ENCODE measurements at places on chromosomes 1 and 21.

- no peak for DNase-seq
Measured at GRCh38 chr1:204723131-204723787, 37.7 kb upstream of the LRRN2 start.

DNA sequence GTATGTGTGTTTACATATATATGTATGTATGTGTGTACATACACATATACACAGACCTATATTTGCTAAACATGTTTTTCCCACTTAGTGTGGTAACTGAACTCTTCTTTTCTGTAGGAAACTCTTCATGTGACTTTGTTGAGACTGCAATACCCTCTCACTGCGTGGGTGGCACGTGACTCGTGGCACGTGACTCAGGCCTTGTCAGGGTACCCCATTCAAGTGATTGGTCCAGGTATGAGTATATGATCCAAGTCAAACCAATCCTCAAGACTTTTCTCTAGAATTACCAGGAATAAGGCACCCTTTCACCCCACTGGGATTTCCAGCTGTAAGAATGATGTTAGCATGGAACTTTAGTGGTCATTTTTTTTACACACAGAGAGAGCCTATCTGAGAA lies 149.2 kb upstream of the KCNK2 start:
- no peak for DNase-seq

- no peak for DNase-seq
Measured at GRCh38 chr1:33086384-33086850, 5.5 kb downstream of the AZIN2 start.

DNA sequence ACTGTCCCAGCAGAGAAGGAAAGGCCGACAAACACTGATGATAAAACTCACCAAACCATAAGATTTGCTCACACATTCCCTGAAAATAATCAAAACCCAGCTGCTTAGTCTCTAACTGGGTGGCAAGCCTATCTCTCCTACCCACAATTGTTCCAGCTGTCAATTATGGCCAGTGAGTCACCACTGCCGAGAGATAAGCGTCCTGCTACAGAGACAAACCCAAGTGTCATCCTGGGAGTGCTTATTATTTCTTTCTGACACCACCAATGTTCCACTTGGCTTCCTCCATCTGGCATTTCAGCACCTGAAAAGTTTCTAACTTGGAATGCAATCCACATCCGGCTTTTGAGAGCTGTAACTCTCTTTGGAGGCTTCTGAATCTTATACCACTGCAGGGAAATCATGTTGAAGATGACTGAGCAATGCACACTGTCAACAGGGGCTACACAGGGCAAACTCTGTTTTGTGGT lies 51.5 kb upstream of the VAV3 start:
- DNase-seq: no peak

- no peak for DNase-seq
Measured at GRCh38 chr1:221605569-221605968, 136.3 kb downstream of the DUSP10 start.

DNA sequence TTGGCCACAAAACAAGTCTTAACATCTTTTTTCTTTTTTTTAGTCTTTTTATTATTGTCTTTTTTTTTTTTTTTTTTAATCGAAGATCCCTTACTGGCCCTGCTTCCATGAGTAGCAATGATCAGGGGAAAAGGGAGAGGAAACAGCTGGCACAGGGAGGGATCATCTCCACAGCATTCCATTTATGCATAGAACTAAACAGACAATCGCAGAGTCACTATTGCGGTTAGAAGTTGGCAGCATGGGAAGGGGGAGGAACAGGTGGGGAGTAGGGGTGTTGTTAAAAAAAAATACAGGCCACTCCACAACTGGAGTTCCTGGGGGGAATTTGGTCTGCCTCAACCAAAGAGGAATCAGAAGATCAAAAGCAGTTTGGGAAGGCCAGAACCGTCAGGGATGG lies 55.4 kb downstream of the C1orf185 start:
- DNase-seq: no peak

- no peak for DNase-seq
Measured at GRCh38 chr1:246959944-246960693, 28.4 kb upstream of the AHCTF1 start.

DNA sequence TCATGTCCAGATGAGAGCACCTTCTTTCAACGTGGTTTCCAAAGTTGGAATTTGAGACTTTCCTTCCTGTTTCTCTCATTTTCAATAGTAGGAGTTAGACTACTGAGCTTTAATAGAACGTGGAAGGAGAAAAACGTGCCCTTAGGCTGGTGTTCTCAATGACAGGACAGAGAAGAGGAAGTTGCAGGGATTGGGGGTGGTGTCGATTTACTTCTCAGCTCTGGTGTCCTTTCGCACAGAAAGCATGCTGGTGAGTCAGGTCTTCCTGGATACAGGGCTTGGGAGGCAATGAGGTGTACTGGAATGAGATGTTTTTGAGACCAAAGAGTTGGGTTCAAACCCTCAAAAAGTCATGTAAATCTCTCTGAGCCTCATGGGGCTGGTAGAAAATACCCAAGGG lies 67.1 kb downstream of the HIVEP3 start:
- DNase-seq: no peak

DNA sequence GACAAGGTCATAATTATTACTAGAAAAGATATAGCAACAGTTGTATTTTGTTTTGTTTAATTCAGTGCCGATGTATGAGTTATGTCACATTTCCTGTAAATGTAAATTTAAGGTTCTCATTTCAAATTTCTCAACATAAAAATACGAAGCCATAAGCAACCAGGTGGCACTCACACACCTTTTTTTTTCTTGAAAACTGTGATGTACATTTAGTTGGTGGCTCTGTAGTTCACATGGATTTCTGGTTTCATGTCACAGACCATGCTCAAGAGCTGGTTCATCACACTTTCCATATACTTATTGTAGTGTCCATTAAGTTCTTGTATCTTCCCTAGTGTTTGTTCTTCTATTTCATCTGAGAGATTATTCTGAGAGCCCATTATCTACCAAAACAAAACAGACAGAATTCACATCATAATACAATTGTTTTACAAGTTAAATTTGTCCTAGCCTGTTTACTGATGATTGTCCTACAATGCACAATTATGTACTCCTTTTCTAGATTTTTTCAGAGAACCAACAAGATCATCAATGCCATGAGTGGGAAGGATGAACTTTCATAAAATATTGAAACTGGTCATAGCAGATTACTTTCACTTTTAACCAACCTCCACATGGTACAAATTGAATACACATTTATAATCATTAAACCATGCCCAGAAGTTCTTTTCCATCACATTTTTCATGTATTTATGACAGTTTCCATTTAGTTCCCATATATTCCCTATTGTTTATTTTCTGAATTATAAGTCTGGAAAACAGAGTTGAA lies 17.1 kb downstream of the ATP6V1G3 start:
- no peak for DNase-seq

- DNase-seq: no peak
Measured at GRCh38 chr1:11126569-11126968, 26.9 kb upstream of the EXOSC10 start.

- no peak for DNase-seq
Measured at GRCh38 chr1:224623310-224623714, 7.2 kb downstream of the CNIH3 start.

DNA sequence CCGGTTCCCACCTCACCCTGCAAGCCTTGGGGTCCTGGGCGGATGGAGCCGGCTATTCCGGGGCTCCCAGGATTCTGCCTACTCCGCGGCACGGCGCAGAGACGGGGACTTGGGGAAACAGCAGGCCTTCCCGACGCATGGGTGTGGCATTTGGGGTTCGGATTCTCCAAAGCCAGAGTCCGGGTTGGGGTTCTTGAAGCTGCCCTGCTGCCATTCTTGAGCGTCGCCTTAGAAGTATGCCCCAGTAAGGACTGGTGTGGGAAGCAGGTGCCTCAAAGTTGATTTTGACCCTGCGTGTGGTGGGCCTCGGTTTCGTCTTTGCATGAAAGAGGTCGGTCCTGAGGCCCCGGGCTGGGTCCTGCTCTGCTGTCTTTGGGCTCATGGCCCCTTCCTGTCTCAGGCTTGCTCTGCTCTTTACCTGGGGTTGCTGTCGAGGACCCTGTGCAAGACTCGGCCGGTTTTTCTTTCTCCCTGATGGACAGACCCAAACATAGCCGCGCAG lies 696 bp downstream of the GUK1 start:
- no peak for DNase-seq

DNA sequence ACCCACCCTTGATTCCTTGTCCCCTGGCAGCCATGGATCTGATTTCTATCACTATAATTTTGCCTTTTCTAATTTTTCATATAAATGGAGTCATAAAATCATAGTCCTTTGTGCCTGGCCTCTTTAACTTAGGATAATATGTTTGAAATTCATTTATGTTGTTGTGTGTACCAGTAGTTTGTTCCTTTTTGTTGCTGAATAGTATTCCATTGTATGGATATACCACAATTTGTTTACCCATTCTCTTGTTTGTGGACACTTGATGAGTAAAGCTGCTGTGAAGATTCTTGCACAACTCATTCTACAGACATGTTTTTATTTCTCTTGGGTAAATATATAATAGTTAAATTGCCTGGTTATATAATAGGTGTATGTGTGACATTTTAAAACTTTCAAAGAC lies 22.7 kb upstream of the GJA8 start:
- DNase-seq: no peak

- no peak for DNase-seq
Measured at GRCh38 chr1:33946836-33947235, 83.0 kb downstream of the HMGB4 start.

GRCh38 chr1:46247436-46248121 lies at the start of gene RAD54L:
Gene RAD54L, plus strand, starts transcription at chr1:46247763. Its CDS starts 643 bp downstream, at chr1:46248406.
- peak; percentile 92 for DNase-seq

- DNase-seq: no peak
Measured at GRCh38 chr1:179490611-179491010, 85.1 kb downstream of the NPHS2 start.

DNA sequence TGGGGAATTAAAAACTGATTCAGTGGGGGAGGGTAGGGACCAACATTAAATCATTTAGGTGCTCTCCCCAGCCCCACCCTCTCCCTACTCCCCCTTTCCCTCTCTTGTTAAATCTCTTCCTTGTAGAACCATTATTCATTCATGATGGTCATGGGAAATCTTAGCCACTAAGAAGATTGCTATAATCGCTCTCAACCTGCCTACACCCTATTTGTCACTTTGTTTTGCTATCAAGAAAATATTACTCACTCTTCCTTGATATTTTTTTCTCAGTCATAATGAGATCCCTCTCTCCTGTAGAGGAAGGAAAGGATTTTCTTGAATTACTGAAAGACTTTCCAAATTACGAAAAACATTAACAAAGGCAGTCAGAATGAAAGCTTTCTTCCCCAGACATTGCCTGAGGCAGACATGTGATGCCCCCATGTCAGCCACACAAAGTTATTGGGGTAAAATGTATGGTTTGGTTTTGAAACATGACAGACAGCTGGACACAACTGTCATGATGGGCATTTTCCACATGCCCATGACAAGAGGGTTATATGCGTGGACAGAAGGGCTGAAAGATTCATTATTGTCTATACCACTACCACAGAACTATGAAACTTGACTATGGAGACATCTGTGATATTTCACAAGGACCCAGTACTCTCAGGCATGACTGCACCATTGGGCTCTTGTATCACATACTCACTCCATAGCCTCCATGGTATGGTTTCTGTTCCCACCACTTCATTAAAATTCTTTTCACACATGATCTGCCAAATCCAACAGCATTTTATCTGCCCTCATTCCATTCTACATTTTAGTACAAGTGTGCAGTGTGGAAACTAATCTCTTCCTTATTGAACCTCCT lies 420.1 kb downstream of the DISC1 start:
- DNase-seq: no peak

GRCh38 chr1:244599937-244600350 lies 53.0 kb upstream of the DESI2 start:
- no peak for DNase-seq
